ENCODE measurements at places on chromosomes 2 and 18. TPM values are rescaled to one million over a fixed set of nuclear protein-coding genes. Genes with fewer than 3 reads are reported as not detected.
A peak's percentile ranks its signal among the peaks of the same experiment; 100 is the strongest.

GRCh38 chr18:39190508-39190907 is 1624.9 kb upstream of the CELF4 start:
- no peak for DNase-seq

The SULT1C2 gene
- 0.22 TPM for total RNA-seq

The GALR1 gene
- not detected for total RNA-seq

DNA sequence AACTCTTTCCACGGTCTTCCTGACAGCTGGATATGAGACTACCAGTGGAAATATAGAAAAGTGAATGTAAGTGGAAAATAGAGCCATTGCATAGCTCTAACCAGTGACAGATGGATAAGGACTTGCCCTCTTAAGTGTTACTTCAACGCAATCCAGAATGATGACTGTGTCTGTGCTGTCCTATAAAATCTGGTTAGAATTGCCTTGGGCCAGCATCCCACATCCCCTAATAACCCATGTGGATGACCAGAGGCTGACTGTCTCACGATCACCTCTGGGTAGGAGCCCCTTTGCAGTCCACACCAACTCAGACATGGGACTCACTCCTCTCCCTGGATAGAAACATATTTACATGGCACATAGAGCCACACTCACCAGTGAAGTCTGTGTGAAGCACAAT is 186.6 kb downstream of the C1D start:
- DNase-seq, result peak; percentile 89

DNA sequence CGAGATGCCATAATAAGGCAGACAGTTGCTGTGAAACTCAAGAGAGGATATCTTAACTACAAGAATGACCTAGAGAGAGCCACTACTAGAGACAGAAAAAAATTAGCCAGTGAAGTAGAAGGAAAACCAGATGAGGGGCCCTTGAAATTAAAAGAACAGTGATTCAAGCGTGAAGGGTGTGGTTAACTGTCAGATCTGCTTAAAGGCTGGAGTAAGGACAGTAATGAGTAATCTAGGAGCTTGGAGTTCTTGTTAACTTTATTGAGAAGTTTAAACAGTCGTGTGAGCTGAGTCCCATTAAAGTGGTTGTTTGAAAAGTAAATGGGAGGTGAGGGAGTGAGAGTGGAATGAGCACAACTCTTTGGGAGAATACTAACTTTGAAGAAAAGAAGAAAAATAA is 21.3 kb downstream of the PIGN start:
- DNase-seq, result peak; percentile 8

The SCN9A gene
- 0.86 TPM for total RNA-seq

- no peak for DNase-seq
Measured at GRCh38 chr18:48064978-48065600, 134.6 kb upstream of the SMAD2 start.

- peak; percentile 1 for DNase-seq
Measured at GRCh38 chr2:175805442-175806124, 196.5 kb downstream of the LNPK start.
